Astrocyte of the spinal cord (primary cell): ENCODE measurements at places on chromosomes 5 and 9.

DNA sequence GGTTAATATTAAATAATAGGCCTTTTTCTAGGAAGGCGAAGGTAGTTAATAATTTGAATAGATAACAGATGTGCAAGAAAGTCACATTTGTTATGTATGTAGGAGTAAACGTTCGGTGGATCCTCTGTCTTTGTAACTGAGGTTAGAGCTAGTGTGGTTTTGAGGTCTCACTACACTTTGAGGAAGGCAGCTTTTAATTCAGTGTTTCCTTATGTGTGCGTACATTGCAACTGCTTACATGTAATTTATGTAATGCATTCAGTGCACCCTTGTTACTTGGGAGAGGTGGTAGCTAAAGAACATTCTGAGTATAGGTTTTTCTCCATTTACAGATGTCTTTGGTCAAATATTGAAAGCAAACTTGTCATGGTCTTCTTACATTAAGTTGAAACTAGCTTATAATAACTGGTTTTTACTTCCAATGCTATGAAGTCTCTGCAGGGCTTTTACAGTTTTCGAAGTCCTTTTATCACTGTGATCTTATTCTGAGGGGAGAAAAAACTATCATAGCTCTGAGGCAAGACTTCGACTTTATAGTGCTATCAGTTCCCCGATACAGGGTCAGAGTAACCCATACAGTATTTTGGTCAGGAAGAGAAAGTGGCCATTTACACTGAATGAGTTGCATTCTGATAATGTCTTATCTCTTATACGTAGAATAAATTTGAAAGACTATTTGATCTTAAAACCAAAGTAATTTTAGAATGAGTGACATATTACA, 45.7 kb downstream of the TGFBR1 start:
- DNase-seq, result no peak

DNA sequence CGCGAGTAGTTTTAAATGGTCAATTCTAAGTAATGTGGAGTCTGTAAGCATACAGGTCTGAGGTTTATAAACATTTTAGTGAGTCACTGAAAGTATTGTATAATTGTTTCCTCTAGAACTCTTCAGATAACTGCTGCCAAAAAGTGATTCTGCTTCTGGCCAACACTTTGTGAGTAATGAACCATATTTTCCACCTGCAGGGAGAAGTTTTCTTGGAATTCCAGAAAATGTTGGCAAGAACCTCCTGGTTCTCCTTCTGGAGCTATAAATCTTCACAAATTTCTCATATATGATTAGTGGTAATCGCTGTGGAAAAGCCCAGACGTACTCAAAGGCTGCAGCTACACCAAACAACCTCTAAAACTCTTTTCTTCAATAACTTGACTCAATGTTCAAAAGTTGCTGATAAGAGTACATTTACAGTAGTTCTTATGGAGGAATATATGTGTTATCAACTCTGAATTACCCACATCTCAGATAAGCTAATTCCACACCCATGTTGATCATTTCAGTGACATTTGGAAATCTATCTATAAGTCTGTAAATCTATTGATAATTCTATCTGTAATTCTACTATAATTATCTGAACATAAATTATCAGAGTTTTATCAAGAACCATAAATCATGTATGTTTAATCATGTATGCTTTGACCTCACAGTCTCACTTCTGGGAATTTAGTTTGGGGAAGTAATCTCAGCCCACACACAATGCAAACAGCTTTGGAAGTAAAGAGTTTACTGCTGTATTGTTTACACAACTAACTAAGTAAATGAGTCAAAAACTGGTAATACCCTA, 74.1 kb downstream of the FNBP1 start:
- DNase-seq, result peak; percentile 89

- peak; percentile 65 for DNase-seq
Observed at GRCh38 chr9:23492126-23493002, 333.7 kb downstream of the ELAVL2 start.

DNA sequence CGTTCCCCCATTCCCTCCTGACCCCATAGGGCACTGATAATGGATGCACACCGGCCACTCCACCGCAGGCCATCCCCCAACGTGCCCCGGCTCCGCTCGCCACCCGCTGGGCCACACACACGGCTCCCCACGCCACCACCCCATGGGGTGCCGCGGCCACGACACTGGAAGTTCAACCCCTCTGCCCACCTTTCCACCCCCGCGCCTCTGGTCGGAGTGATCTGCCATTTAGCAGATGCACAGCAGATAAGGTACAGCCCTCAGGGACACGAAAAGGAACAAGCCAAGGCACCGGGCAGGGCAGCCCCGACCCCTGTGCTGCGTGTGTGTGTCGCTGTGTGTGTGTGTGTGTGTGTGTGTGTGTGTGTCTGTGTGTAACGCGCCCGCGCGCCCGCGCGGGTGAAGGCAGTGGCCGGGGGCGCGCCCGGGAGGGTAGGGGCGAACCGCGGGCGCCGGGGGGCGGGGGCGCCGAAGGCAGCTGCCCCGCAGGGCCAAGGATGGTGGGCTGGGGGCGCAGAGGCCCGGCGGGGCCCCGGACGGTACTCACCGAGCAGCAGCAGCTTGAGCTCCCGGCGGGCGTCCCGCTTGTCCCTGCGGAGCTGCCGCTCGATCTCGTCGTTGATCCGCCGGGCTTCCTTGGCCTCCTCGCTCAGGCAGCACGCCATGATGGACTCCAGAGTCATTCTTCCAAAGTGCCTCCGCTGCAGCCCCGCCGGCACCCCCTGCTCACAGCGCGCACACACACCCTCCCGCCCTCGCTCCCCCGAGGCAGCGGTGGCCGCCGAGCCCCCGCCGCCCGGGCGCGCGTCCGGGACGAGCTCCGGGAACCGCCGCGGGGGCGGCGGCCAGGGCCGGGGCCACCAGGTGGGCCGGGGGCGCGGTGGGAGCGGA, 813 bp downstream of the GNAQ start:
- no peak for DNase-seq
